GM18507 (cell line): ENCODE measurements at places on chromosomes 11 and 22.

DNA sequence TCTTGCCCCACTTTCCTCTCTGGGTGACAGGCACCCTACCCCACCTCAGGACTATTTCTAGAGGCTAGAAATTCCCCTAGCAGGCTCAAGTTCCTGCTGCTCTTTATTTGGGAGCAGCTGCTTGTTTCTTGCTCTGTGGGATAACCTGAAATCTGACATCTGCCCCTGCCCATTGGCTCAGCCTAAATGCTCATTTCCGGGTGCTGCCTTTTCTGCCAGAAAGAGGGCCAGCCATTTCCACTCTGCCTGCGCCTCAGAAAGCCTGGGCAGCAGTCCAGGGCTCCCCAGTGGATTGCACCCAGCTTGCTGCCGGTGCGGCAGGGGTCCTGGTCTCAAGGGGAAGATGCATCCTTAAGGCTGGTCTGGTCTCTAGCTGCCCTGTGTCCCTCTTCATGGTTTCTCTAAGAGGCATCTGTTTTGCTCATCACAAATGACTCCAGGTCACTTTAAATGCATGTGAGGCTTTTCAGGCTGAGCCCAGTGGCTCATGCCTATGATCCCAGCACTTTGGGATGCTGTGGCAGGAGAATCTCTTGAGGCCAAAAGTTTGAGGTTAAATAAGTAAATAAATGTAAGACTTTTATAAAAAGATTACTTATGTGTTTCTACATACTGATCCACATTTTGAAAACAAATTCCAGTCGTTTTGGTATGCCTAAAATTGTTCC is 10.3 kb upstream of the PNPLA5 start:
- DNase-seq: no peak

DNA sequence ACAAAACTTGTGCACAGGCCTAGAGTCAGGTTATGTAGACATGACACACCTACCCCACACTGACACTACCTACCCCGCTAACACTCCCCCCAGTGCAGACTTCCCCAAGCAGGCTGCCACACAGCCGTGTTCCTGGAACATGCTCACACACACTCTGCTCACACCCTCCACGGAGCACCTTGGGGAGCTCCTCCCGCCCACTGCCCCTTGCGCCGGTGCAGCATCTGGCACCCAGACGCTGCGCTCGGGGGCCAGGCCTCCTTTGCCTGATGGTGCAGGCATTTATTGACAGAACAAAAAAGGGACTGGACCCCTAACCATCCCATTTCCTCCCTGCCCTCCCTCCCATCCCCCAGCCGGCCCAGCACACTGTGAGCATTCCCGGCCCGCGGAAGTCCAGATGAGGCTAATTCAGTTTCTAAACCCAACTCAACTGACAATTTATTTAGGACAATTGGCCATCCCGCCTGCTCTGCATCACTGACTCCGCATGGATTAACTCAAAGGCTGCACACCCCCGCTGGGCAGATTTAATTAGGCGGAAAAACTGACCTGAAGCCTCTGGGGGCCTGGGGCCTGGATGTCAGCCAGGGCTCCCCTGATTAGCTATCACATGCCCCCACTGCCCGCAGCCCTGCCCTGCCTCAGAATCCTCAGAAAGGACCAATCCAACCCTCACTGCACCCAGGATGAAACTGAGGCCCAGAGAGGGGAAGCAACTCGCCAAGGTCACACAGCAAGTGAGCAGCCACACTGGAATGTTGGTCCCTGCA is 30.1 kb downstream of the KCNC1 start:
- DNase-seq: no peak

DNA sequence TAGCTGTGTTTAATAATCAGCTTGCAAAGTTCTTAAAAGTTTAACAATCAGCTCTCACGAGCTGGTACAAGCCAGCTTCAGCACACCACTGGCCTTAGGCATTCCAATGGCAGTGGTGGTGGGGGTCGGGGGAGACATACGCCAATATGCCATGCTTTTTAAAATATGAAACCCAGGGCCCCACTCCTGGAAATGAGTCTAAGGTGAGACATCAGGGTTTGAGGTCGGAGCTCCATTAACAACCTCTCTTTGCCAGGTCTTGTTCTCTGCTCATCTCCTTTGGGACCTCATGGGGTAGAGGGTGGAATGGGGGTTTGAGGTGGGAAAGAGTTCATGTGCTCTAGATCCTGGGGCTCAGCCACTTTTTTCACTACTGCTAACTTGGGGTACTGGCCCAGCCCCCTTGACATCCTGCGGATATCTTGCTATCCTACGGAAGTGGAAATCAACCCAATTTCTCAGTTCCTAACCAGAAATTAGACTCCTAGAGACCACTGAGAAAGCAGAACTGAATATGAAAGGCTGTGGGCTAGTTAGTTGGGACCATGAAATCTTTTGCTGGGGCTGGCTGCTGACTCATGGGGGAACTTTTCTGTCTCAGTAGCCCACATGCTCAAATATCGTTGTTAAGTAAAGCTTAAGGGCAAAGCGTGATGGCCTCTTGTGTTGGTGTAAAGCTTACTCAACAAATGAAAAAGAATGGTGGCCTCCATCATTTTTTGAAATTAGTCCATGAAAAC is 90.1 kb downstream of the PDHX start:
- peak; percentile 57 for DNase-seq

DNA sequence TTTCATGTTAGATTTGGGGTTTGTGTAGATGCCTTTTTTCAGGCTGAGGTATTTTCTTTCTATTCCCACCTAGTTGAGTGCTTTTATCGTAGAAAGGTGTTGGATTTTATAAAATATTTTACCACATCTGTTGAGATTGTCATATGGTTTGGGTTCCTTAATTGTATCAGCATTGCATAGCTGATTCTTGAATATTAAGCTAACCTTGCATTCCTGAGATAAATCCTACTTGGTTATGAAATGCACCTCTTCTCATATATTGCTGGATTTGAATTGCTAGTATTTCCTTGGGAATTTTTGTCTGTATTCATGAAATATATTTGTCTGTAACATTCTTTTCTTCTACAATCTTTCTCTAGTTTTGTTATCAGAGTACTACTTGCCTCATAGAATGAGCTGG is 10.1 kb downstream of the XKR3 start:
- no peak for DNase-seq
